RPMI7951 (cell line): ENCODE measurements at places on chromosomes 16 and 17. TPM values are rescaled to one million over a fixed set of nuclear protein-coding genes. Genes with fewer than 3 reads are reported as not detected.

Gene CSH2
- not detected in 2 replicates for total RNA-seq

DNA sequence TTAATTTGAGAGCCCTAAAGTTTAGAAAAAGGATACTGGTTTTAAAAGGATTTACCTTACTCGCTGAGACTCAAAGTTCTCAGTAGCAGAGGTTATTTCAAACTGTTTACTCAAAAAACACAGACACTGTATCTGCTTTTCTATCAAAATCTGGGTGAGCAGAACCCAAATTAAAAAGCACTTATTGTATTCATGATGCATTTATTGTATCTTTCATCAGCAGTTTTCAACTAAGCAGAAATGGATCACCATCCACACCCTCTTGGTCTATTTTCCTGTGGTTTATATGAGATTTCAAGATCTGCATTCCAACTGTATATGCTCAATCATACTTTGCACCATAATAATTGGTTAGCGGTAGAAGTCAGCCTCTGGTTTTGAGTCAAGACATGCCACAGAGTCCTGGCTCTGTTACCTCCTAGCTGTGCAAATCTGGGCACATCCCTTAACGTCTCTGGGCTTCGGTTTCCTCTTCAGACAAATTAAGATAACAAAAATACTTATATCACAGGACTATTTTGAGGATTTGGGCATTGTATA, 109.5 kb downstream of the ASIC2 start:
- DNase-seq: no peak

GRCh38 chr17:81339534-81340296, 44.6 kb upstream of the SLC38A10 start:
- DNase-seq: no peak

Gene ANKS4B
- not detected in 2 replicates for total RNA-seq

GRCh38 chr17:66753126-66753920, 81.6 kb upstream of the CACNG5 start:
- DNase-seq: no peak

GRCh38 chr17:78383725-78384471, 5.4 kb downstream of the PGS1 start:
- DNase-seq: peak; percentile 85
